Neural progenitor cell (in vitro differentiated cells): ENCODE measurements at places on chromosomes 7 and 10.

DNA sequence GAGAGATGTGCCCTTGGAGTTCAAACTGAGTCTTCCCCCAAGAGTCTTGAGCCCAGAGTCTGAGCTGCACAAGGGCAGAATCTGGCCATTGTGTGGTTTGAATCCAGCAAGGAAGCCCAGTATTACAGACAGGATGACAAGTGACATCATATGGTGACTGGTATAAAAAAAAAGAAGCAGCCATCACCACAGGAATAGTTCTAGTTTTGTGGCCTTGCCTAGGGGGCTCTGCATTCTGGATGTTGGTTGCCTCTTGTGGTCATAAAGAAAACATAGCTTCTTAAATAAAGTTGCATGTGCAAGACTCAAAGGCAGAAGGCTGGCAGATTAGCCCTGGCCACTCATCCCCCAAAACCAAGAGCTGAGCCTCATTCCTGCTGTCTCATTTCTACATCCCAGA lies 16.8 kb upstream of the LRRC72 start:
- no peak for DNase-seq
- no peaks in the 10 kb centered on the region for H3K27me3 ChIP-seq
- no peaks in the 10 kb centered on the region for H3K36me3 ChIP-seq

- H3K4me1 ChIP-seq, result peaks cover 9% of the 10 kb centered on the region
- H3K36me3 ChIP-seq, result no peaks in the 10 kb centered on the region
- H3K27ac ChIP-seq, result no peak overlapping the region
- H3K4me3 ChIP-seq, result no peak overlapping the region
Measured at GRCh38 chr10:132370426-132371340, 26.3 kb upstream of the PWWP2B start.

DNA sequence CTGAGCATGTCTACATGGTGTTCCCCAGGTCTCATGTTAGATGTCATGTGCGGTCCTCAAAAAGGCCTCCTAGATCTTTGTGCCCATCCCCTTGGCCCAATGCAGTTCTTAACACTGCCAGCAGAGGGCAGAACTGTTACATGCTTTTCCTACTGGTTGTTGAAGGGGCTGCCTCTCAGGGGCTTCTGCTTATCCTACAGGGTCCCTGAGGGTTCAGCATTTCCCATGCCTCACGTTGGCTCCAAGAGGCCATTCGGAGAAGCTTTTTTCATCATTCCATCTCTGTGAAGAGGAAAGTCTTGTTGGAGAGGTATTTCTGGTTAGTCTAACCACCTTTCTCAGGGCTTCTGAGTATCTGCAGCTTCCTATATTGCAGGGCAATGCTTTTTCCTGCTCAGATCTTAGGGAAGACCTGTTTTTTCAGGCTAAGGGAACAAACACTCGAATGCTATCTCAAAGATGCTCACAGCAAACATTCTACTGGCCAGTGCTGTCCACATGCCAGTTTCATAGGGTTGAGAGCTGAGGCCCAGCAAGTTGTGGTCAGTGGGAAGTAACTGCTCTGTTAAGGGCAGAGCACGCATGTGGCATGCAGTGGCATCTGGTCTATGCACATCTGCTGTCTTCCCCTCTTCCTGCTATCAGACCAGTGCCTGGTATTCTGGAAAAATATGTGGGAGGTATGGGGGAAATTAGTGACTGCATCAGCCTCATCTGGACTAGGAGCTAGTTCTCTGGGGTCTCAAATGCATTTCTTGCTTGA lies 31.5 kb downstream of the MBL2 start:
- no peaks in the 10 kb centered on the region for H3K36me3 ChIP-seq
- H3K4me3 ChIP-seq, result no peak overlapping the region
- no peaks in the 10 kb centered on the region for H3K4me1 ChIP-seq
- no peaks in the 10 kb centered on the region for H3K27me3 ChIP-seq

- no peak overlapping the region for H3K27ac ChIP-seq
- H3K4me3 ChIP-seq, result no peak overlapping the region
- no peaks in the 10 kb centered on the region for H3K4me1 ChIP-seq
- DNase-seq, result no peak
Measured at GRCh38 chr7:52775876-52776275, 259.6 kb upstream of the POM121L12 start.

DNA sequence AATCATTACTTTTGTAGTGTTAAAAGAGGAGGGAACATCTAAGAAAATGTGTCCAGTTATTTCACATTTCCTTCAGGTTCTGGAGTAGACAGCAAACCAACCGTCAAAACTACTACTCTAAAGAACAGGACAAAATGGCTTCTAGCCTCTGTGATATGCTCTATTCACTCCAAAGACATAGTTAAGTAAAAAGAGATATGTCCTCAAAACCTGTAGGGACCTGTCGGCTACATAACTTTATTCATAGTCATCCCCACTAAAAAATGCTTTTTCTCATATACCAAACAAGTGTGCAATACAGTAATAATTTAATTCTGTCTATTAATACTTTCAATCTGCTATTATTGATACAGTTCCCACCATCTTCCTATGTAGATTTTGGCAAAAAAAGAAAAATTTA lies 642.8 kb upstream of the LRRTM3 start:
- H3K27ac ChIP-seq, result no peak overlapping the region
- H3K36me3 ChIP-seq, result no peaks in the 10 kb centered on the region
- no peaks in the 10 kb centered on the region for H3K4me1 ChIP-seq
- H3K27me3 ChIP-seq, result no peaks in the 10 kb centered on the region

GRCh38 chr10:84429926-84430520 lies 101.6 kb downstream of the CCSER2 start:
- DNase-seq, result peak; percentile 84
- H3K4me3 ChIP-seq, result no peak overlapping the region
- peaks cover 1% of the 10 kb centered on the region for H3K4me1 ChIP-seq

- H3K36me3 ChIP-seq, result no peaks in the 10 kb centered on the region
- H3K27ac ChIP-seq, result no peak overlapping the region
- no peak overlapping the region for H3K4me3 ChIP-seq
Measured at GRCh38 chr10:119516381-119517234, 25.9 kb downstream of the RGS10 start.

GRCh38 chr7:139739863-139740597 lies 37.8 kb downstream of the HIPK2 start:
- no peak overlapping the region for H3K4me3 ChIP-seq
- H3K4me1 ChIP-seq, result peaks cover 15% of the 10 kb centered on the region
- no peak for DNase-seq
- H3K27me3 ChIP-seq, result no peaks in the 10 kb centered on the region
- no peaks in the 10 kb centered on the region for H3K36me3 ChIP-seq
- H3K27ac ChIP-seq, result no peak overlapping the region

GRCh38 chr10:132332433-132332754 lies 401 bp downstream of the LRRC27 start:
- peaks cover 33% of the 10 kb centered on the region for H3K4me1 ChIP-seq
- H3K27me3 ChIP-seq, result no peaks in the 10 kb centered on the region
- no peaks in the 10 kb centered on the region for H3K36me3 ChIP-seq
- DNase-seq, result peak; percentile 42

GRCh38 chr10:16891375-16892313 lies 74.4 kb upstream of the RSU1 start:
- no peak overlapping the region for H3K4me3 ChIP-seq
- H3K36me3 ChIP-seq, result no peaks in the 10 kb centered on the region
- DNase-seq, result peak; percentile 86
- H3K27ac ChIP-seq, result no peak overlapping the region

- H3K27me3 ChIP-seq, result peaks cover 31% of the 10 kb centered on the region
- no peak for DNase-seq
- H3K4me1 ChIP-seq, result peaks cover 1% of the 10 kb centered on the region
- H3K27ac ChIP-seq, result no peak overlapping the region
Measured at GRCh38 chr10:42938351-42938750, 138.5 kb upstream of the RET start.

- peaks cover 6% of the 10 kb centered on the region for H3K36me3 ChIP-seq
- no peak for DNase-seq
- H3K27ac ChIP-seq, result no peak overlapping the region
- H3K4me1 ChIP-seq, result no peaks in the 10 kb centered on the region
- no peaks in the 10 kb centered on the region for H3K27me3 ChIP-seq
- H3K4me3 ChIP-seq, result no peak overlapping the region
Measured at GRCh38 chr7:133064082-133064820, 17.6 kb downstream of the CHCHD3 start.

DNA sequence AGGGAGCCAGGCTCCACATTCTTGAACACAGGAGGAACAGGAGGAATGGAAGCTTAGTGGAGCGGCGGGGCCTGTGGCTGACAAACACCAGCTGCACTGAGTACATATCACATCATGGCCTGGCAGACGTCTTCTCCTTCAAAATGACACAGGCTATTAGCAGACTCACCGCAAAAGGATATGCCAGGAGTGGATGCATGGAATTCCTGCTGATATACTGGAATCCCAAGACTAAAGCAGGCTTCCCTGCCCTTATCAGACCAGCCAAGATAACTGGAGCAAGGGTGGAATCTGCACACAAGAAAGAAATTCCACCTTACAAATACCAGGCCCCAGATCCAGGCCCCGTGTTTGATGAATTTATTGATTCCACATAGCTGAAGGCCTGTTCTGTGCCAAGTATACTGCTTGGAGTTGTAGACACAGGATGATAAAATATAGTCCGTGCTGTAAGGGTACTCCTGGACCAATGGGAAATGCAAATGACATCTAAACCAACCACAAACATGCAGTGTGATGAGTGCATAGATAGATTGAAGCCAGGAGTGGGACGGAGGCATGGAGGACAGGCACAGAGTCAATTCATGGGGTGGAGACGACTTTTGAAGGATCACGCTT lies 480.5 kb upstream of the ZMIZ1 start:
- no peaks in the 10 kb centered on the region for H3K27me3 ChIP-seq
- H3K4me1 ChIP-seq, result peaks cover 7% of the 10 kb centered on the region
- no peaks in the 10 kb centered on the region for H3K36me3 ChIP-seq
- H3K4me3 ChIP-seq, result no peak overlapping the region
- H3K27ac ChIP-seq, result no peak overlapping the region

- no peak overlapping the region for H3K27ac ChIP-seq
- H3K4me3 ChIP-seq, result no peak overlapping the region
- DNase-seq, result no peak
Measured at GRCh38 chr7:86956567-86956966, 102.9 kb downstream of the ELAPOR2 start.

DNA sequence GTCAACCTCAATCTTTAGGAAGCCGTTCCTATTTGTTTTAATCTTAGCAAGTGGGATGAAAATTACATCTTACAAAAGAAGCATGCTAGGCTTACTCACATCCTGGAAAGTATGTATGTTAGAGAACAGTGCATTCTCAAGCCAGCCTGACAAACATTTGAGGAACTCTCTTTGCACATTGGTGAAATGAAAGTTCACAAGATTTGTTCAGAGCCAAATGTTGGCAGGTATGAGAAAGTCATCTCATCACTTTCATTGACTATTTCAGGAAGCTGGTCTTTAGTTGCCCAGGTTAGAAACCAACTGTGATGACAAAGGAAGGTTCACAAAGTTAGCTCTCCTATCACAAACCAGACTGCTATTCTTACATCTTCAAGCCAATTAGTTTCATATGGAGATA lies 57.1 kb downstream of the ABCB1 start:
- H3K27me3 ChIP-seq, result no peaks in the 10 kb centered on the region
- no peak for DNase-seq
- H3K27ac ChIP-seq, result no peak overlapping the region
- no peak overlapping the region for H3K4me3 ChIP-seq
- H3K4me1 ChIP-seq, result no peaks in the 10 kb centered on the region

GRCh38 chr7:91316426-91316825 lies 52.2 kb downstream of the FZD1 start:
- no peaks in the 10 kb centered on the region for H3K27me3 ChIP-seq
- no peak overlapping the region for H3K4me3 ChIP-seq
- H3K4me1 ChIP-seq, result no peaks in the 10 kb centered on the region
- no peaks in the 10 kb centered on the region for H3K36me3 ChIP-seq
- no peak overlapping the region for H3K27ac ChIP-seq
- DNase-seq, result no peak

DNA sequence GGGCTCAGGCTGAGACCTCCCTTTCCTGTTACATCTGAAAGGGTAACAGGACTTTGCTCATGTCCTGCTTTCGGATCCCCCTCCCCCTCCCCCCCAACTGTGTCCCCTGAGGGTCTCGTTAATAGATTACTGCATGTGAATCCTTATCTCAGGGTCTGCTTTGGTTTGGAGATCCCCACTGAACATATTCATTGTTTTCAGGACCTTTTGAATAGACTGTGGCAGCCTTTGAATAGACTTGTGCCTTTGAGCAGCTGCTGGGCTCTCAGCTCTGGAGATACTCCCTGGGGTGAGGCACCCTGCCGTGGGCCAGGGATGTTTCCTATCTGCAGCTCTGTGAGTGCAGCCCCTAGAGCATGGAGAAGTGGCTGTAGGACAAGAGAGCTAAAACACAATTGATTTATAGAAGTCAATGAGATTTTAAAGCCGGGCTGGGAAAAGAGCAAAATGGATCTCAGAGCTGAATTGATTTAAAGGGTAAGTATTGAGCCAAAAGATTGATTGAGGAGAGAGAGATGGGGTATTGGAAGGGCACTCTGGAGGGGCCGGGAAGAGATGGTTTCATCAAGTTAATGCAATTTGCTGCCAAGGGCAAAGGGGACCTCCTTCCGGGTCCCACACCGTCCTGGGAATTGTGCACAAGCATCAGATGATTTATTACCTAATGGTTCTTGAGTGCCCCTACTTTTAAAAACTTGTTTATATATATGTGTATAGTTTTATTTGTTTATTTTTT lies 9.9 kb downstream of the ARHGAP22 start:
- no peak overlapping the region for H3K4me3 ChIP-seq
- H3K36me3 ChIP-seq, result no peaks in the 10 kb centered on the region
- H3K4me1 ChIP-seq, result peaks cover 14% of the 10 kb centered on the region
- peak; percentile 54 for DNase-seq
- no peak overlapping the region for H3K27ac ChIP-seq
- no peaks in the 10 kb centered on the region for H3K27me3 ChIP-seq

- no peak for DNase-seq
- no peak overlapping the region for H3K4me3 ChIP-seq
- H3K27ac ChIP-seq, result no peak overlapping the region
- H3K4me1 ChIP-seq, result peaks cover 13% of the 10 kb centered on the region
- H3K36me3 ChIP-seq, result no peaks in the 10 kb centered on the region
Measured at GRCh38 chr10:13894412-13895093, 307.8 kb downstream of the PRPF18 start.

DNA sequence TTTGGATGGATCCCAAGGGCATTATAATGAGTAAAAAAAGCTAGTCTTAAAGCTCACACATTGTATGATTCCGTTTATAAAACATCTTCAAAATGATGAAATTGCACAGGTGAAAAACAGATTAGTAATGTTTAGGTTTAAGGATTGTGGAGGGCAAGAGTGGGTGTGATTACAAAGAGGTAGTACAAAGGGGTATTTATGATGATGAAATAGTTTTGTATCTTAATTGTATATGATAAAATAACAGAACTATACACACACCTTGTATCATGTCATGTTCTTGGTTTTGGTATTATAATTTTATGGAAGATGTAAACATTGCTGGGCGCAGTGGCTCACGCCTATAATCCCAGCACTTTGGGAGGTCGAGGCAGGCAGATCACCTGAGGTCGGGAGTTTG lies 2.8 kb upstream of the SSC4D start:
- no peak for DNase-seq
- no peaks in the 10 kb centered on the region for H3K36me3 ChIP-seq
- H3K4me1 ChIP-seq, result peaks cover 15% of the 10 kb centered on the region
- H3K27me3 ChIP-seq, result no peaks in the 10 kb centered on the region
- no peak overlapping the region for H3K27ac ChIP-seq
